Kidney epithelial cell (primary cell): ENCODE measurements at places on chromosomes 5 and 9. TPM values are rescaled to one million over a fixed set of nuclear protein-coding genes. Genes with fewer than 3 reads are reported as not detected.

DNA sequence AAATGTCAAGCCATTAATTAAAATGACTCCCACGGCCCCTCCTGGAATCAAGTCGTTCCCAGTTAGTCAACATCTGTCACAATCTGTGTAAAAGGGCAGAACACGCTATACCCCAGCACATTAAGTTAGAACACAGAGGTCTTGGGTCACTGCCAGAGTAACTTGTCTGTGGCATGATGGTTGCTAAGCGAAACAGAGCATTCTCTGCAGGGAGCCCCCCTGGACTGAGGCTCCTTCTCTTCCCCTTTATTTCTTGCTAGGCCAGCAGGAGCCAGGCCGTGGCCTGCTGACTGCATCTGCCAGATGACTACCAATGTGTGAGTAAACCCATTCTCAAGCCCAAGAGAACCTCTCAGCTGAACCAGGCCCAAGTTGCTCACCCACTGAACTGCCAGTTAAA lies 51.9 kb upstream of the ZBED3 start:
- DNase-seq, result peak; percentile 16

HAVCR2 gene
- 1.5 and 1.6 TPM in 2 replicates for total RNA-seq

DNA sequence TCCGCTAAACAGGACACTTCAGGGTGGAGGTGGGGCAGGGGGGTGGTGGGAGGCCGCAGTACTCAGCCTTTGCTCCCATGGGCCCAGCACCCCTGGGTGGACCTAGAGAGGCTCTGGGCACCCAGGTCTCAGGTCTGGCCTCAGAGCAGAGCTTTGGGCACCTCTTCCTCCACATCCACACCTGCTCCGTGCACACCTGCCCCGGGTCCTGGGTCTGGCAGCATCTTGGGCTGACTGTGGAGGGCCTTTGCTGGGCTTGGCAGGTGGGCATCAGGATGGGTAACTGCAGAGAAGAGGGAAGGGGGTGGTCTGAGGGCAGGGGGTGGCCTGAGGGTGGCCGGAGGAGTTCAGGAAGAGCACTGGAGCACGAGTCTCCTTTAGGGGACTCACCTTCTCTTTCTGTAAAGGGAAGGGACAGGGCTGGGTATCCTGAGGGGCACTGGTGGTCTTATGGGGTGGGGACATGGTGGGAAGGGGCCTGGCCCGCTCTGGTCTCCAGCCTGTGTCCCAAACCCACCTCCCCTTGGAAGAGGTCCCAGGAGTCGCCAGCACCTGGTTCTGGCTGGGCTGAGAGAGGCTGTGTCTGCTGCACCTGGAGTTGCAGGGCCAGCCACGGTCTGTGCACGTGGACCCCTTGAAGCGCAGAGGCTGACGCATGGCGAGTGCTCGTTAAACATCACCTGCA lies 106.7 kb upstream of the IER5L start:
- no peak for DNase-seq

DNA sequence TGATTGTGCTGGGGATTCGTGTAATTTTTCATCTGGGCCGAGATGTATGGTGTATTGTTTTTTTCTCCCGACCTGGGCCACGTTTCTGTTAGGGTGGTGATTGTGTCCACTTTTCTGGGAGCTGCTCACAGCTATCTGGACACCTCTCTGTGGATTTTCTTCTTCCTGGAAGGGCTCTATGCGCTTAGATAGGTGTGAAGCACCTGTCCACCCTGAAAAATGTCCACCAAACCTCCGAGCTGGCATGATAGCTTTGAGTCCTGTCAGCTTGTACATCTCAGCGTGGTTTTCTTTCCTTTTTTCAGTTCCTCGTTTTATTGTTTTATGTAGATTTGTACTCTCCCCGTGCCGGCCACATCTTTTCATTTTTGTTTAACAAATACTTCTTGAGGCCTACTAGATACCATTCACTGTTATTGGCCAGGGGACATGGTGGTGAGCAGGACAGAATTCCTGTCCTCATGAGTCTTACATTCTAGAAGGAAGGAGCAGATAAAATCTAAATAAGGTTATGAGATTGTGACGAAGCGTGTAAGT lies 1.1 kb downstream of the UGCG start:
- DNase-seq, result no peak

GRCh38 chr9:4346131-4346530 lies 46.3 kb upstream of the GLIS3 start:
- DNase-seq, result no peak

- no peak for DNase-seq
These were observed 116.4 kb downstream of the GADD45G start for GRCh38 chr9:89721176-89721700.

IL4 gene
- not detected in 2 replicates for total RNA-seq

GRCh38 chr9:113427629-113428028 lies 17.1 kb downstream of the C9orf43 start:
- DNase-seq, result no peak

- DNase-seq, result no peak
These were observed 10.3 kb upstream of the ROPN1L start for GRCh38 chr5:10431415-10431814.

DNA sequence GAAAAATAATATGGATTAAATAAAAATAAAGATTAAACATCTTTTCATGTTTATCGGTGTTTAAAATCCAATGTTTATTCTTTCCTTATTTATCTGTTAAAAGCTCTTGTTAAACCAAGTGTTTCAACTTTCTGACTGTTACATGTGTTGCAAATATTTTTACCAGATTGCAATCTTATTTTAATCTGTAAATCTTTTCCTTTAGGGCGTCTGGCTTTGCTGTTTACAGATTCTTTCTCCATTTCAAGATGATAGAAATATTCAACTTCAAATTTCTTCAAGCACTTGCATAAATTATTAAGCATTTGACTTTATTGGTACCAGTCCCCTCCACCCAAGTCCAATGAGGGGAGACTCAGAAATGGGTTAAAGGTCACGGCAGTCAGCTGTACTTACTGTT lies 16.9 kb upstream of the ABCA1 start:
- no peak for DNase-seq

MAMDC2 gene
- total RNA-seq, result 12.2 and 13.4 TPM in 2 replicates

- peak; percentile 32 for DNase-seq
These were observed 144.0 kb downstream of the TMC1 start for GRCh38 chr9:72665421-72665820.

MARVELD2 gene
- 27.6 and 28.6 TPM in 2 replicates for total RNA-seq

PTGDS gene
- 2.0 and 3.8 TPM in 2 replicates for total RNA-seq

C9 gene
- total RNA-seq, result not detected in 2 replicates

DNA sequence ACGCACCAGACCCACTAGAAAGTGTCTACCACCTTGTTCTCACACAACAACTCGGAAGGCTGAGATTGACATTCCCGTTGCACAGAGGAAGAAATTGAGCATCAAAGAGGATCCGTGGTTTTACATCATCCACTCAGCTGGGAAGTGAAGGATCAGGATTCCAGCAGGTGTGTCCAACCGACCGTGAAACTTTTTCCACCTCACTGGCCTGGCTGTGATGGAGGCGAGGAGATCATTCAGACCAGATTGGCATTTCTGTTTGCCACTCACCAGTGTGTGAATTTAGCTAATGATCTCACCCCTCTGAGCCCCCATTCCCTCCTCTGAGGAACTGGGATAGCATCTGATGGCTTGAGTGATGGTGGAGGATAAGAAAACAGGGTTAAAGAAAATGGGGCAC lies 46.7 kb upstream of the CPLX2 start:
- no peak for DNase-seq

DNA sequence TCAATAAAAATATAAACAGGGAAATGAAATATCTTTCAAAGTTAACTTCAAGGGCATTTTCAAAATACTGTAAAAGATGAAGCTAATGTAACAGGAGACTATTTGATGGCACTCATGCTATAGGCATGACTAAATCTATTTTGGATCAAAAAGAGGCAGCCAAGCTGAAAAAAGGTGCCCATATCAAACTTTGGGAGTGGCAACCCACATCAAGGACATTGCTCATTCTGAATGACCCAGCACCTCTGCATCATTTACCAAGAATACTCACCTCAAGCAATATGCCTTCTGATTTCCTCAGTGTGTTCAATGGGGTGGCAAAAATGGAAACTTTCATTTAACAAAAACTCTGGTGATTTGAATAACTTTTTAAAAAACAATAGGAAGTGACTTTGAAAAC lies 853.3 kb downstream of the TLE1 start:
- no peak for DNase-seq

PCDHGC4 gene
- total RNA-seq, result 0.62 and 1.1 TPM in 2 replicates

GRCh38 chr9:81082221-81082620 lies 607.1 kb downstream of the TLE1 start:
- no peak for DNase-seq

KIF4B gene
- total RNA-seq, result not detected in 2 replicates

SMIM33 gene
- total RNA-seq, result not detected in 2 replicates

- DNase-seq, result no peak
These were observed 126.0 kb downstream of the MEF2C start for GRCh38 chr5:88756953-88757352.

DNA sequence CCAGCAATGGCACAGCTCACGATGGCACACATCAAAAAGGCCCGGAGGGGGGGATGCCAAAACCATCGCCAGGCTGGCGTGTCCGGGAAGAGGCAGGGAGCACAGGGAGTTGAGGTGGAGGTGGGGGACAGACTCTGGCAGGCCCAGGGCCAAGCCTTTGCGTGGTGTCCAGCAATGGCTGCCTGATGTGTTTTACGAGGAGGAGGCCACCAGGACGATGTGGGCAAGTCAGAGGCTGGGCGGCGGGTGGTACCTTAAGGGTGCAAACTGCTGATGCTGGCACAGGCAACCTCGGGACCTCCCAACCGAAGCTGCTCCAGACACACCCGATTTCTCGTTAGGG lies 4.7 kb downstream of the VAV2 start:
- DNase-seq, result no peak

DNA sequence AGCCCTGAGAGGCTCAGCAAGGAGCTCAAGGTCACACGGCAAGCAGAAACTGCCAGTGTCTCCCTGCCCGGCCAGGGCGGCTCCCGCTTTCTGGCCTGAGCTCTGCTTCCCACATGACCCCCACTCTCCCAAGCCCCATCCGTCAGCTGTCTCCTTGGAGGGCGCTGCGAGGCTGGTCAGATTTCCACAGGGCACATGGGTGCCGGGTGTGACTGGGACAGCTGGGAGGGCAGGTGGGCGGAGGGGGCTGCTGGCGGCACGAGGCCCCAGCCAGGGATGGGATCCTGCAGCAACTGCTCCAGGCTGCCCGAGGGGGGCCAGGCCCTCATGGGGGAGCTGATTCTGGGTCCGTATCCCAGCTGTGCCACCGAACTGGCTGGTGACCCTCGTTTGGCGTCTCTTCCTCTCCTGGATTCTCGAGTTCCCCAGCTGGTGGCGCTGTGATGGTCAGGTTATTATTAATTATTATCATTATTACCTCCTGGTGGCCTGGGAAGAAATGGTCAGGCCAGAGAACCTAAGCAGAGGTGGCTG lies 12.9 kb upstream of the WDR38 start:
- no peak for DNase-seq

OTP gene
- total RNA-seq, result not detected in 2 replicates

DNA sequence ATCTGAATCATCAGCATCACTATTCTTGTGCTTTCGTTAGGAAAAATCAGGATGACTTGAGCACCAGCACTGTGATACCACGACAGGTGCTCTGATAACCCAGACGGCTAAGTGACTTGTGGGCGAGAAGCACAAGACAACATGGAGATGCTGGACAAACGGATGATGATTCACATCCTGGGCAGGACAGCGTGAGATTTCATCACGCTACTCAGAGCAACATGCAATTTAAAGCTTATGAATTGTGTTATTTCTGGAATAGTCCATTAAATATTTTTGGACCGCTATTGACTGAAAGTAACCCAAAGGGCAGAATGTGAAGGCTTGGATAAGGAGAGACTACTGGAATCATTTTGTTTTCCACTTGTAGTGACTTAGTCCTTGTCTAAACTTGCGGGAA lies 114.8 kb upstream of the DAPK1 start:
- no peak for DNase-seq

- no peak for DNase-seq
These were observed 194.7 kb downstream of the CHSY3 start for GRCh38 chr5:130099008-130099407.

PCDHB2 gene
- 5.7 and 5.8 TPM in 2 replicates for total RNA-seq

- no peak for DNase-seq
These were observed 29.5 kb upstream of the APC start for GRCh38 chr5:112708103-112708622.

DNA sequence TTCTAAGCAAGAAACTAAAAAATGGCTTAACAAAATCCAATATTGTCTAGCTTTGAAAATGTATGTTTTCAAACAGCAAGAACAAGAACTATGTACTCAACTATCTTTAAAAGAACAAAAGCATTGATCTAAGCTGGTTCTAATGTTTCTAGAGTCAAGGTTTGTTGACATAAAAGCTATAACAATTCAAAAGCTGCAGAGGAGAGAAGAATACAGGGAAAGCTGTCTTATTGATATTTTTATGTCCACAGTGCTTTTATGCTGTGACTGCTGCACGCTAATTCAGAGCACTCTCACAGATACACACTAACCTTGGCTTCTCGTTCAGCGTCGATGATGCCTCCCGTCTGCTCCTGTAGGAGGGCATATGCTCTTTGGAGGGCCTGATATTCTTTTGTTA lies 129.5 kb upstream of the DPYSL3 start:
- DNase-seq, result no peak

DNA sequence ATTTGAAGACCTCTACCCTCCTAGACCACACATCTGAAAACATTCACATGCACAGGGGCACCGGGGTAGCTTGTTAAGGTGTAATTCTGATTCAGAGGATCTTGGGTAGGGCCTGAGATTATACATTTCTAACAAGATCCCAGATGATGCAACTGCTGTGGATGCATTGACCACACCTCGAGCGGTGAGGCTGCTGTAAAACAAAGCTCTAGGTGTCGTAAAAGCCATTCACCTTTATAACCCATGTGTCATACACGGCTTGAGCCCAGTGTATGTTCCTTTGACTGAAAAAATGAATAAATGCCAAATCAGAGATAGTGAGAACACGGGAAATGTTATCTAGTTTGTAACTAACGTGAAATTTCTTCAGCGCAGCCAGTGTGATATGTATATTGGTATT lies 1578.2 kb upstream of the WWC1 start:
- DNase-seq, result no peak

GRCh38 chr5:135272311-135272805 lies 126.7 kb downstream of the MACROH2A1 start:
- DNase-seq, result no peak

DNA sequence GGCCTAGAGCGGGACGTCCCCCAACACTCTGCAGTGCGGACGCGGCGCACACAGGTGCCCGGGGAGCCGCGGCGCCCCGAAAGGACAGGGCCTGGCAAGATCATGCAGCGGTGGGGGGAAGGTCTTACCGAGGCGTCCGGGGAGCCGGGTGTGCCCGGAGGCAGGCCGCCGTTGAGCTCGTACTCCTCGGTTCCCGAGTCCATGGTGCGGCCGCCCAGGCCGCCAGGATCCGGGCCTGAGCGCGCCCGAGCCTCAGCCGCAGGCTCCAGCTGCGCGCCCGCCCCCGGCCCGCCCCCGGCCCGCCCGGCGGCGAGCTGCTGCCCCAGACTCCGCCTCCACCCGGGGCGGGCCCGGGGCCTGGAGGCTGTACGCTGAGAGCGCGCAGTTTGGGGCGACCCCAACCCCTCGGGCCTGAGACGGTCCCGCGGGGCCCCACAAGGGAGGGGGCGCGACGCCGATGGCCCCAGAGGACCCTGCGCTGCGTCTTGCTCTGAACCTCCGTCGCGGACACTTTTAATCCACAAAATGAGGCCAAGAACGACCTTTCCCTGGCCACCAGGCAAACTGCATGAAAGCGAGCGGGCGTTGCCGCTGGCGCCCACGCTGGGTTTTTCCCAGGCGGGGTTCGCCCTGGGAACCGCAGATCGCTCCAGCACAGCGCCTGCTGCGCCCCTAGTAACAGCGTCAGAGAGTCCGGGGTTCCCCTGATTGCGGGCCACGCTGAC lies at the start of gene NINJ1:
TSS of gene NINJ1 (minus strand) at position 237 of the 725 bp plus-strand sequence. CDS start at position 203, 34 bp downstream.
- DNase-seq, result no peak

GPR150 gene
- 0.25 TPM in 1 of 2 replicates, not detected in the other for total RNA-seq

P4HA2 gene
- 71.5 and 77.5 TPM in 2 replicates for total RNA-seq
